Cardiac muscle cell (in vitro differentiated cells and primary cell): ENCODE measurements at places on chromosomes 6 and 20. TPM values are rescaled to one million over a fixed set of nuclear protein-coding genes. Genes with fewer than 3 reads are reported as not detected.

The TTBK1 gene
- 0.15 and 0.17 TPM in 2 replicates for polyA plus RNA-seq

The SYS1 gene
- 16.9 and 20.0 TPM in 2 replicates for polyA plus RNA-seq

The COQ3 gene
- polyA plus RNA-seq = 14.8 and 15.4 TPM in 2 replicates

GRCh38 chr6:150732765-150733539 is 132.6 kb upstream of the MTHFD1L start:
- H3K36me3 ChIP-seq = no peaks in the 10 kb centered on the region
- no peak for DNase-seq
- no peaks in the 10 kb centered on the region for H3K4me1 ChIP-seq
- no peak overlapping the region for H3K4me3 ChIP-seq

GRCh38 chr20:5024982-5025381 is 23.7 kb upstream of the SLC23A2 start:
- H3K4me3 ChIP-seq = no peak overlapping the region
- H3K27ac ChIP-seq = no peak overlapping the region
- no peaks in the 10 kb centered on the region for H3K4me1 ChIP-seq
- H3K36me3 ChIP-seq = no peaks in the 10 kb centered on the region

GRCh38 chr6:6925391-6926164 is 182.2 kb upstream of the RREB1 start:
- no peak overlapping the region for H3K4me3 ChIP-seq
- H3K27ac ChIP-seq = no peak overlapping the region
- H3K36me3 ChIP-seq = no peaks in the 10 kb centered on the region
- DNase-seq = no peak
- H3K27me3 ChIP-seq = no peaks in the 10 kb centered on the region
